Activated naive CD4-positive, alpha-beta T cell treated with anti-CD3 and anti-CD28 coated beads, Interleukin-2, amount 50 U/mL, for 16 hours (primary cell): ENCODE measurements at places on chromosomes 4 and X.

GRCh38 chr4:127985989-127986388, 20.8 kb downstream of the ABHD18 start:
- DNase-seq, result no peak

GRCh38 chr4:113806850-113807249, 45.3 kb upstream of the CAMK2D start:
- DNase-seq, result no peak

DNA sequence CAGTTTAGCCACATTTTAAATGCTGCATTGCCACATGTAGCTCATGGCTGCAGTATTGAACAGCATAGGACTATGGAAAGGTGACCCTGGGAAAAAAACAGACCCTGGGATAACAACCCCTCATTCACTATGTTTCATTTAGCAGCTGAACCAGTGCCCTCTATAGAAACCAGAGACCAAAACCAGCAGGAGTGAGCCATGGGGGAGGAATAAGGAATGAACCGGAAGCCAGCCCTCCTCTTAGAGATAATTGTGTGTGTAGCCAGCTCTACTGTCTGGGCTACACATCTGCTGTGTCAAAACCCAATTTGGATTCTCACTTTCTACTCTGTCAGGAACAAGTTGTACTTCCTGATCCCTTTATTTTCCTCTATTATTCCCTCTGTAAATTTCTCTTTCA, 158.5 kb upstream of the S100G start:
- no peak for DNase-seq

DNA sequence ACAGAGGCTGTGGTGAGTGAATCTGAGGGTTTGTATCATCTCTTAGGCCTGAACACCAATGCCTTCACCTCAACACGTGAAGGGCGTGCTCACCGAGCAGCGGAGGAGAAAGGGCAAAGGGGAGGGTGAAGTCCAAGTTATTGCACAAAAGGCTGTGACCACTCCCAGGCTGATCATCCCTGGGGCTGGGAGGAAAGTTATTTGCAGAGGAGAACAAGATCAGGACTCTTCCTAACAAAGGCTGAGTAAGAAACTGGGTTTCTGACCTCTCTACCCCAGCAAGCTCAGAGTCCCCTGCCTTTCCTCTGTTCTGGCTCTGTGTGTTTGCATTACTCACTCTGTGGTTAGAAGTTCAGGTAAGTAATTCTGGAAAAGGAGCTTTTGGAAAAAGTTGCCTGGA, 366.3 kb upstream of the CXorf51A start:
- DNase-seq, result no peak

- no peak for DNase-seq
Observed at GRCh38 chrX:135697601-135698000, 15.8 kb upstream of the CT45A1 start.

DNA sequence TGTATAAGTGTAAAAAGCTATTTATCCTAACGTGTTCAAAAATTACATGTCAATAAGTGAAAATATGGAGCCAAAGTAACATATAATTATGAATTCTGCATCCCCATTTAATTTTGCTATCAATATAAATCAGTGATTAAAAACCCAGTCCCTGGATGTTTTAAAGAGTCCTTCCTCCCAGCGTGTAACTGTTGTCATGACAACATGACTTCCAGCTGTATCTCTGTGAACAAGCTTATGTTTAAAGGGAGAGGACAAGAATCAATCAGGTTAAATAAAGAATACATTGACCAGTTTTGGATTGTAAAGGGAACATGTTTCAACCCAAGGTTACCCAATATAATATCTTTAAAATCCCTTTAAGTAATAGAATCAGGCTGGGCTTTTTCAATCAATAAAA, 219.7 kb downstream of the NSUN7 start:
- DNase-seq, result no peak

DNA sequence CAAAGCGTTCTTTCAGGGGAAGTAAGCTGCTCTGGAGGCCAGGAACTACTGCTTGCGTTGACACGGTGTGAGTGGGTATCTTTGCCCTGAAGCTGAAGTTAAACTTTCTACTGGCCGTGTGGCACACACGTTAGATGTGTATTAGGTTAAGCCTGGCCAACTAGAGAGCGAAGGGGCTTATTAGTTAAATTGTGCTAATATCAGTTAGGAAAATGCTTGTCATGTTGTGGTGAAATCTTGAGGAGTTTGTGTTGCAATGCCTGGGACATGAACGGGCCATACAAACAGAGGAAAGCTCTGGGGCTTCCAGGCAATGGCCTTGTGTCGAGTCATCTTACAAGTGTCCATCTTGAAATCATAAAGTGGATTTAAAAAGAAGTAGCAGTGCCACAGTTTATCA, 62.6 kb downstream of the NSUN7 start:
- no peak for DNase-seq

GRCh38 chr4:32560306-32560705, 1840.1 kb downstream of the PCDH7 start:
- no peak for DNase-seq

DNA sequence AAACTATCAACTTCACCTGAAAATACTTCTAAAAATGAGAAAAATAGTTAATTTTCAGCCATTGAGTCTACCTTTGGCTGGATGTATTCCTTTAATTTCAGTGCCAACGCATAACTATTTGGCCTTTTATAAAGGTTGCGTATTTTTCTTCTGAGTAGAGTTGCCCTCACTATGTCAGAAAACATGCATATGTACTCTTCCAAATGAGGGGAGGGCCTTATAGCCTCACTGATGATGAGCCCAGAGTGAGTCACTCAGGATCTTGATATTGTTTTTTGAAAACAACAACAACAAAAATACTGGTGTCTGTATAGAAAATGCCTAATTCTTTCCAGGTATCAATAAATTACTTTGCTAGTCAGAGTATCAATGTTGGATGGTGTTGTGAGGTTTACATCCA, 349.3 kb downstream of the FBXO8 start:
- no peak for DNase-seq

DNA sequence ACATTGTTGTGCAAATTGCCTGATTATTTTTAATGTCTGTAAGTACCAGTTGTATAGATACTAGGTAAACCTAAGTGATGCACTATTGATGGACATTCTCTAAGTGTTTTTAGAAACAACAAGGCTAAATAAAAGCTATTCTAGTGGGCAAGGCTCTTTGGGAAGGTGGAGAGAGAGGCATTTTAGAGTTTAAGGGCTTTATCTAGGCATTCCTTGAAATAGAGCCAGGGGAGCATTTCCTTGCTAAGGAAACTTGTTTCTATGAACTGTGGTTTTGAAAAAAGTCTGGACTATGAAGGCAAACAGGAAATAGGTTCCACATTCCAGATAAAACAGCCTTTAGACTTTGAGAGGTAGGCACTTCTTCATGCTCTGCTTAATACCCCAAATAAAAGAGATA, 23.8 kb downstream of the BMX start:
- DNase-seq, result no peak

DNA sequence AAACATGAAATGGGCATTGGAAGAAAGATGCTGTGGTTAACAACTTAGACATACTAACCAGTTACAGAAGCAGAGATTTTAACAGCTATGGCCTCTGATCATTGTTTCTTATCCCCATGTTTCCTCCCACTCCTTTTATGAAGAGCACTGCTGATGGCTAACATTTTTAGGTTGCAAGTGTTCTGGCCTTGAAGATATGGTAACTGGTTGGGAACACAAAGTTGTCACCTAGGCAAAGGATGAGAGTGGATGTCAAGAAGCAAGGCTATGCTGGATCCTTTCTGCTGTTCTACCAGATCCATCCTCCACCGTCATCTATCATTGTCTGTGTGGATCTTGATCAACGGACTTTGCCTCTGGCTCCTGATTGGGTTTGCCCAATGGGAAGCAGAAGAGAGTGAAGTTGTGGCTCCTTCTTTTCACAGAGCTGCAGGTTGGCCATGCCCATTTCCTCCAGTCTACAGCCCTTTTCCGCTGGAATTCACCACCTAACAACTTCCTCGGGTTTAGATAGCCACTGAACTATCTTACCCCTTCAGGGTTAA, 48.9 kb upstream of the SPP1 start:
- no peak for DNase-seq

- DNase-seq, result no peak
Observed at GRCh38 chrX:17377795-17378194, 2.8 kb downstream of the NHS start.

DNA sequence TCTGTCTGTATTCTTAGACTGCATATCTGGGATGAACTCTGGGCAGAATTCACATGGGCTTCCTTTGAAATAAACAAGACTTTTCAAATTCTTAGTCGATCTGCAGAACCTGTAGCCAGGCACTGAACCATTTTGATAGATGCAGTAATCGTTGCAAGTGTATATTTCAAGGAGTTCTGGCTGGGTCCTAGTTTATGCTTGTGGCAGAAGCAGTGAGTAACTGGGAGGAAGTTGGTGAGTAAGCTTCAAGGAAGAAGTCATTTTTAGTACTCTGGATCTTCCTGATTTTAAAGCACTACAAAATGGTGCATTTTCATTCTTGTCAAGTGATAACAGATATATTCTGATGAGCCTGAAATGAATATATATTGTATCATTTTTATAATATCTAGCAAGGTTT, 9.5 kb downstream of the HPRT1 start:
- DNase-seq, result no peak
